Neural crest cell (in vitro differentiated cells): ENCODE measurements at places on chromosomes 6 and 20. TPM values are rescaled to one million over a fixed set of nuclear protein-coding genes. Genes with fewer than 3 reads are reported as not detected.

TP53TG5 gene
- not detected in 2 replicates for total RNA-seq

WFDC5 gene
- not detected in 2 replicates for total RNA-seq

PTK6 gene
- total RNA-seq, result not detected in 2 replicates

LCA5 gene
- total RNA-seq, result 4.6 and 4.7 TPM in 2 replicates

DNMT3B gene
- total RNA-seq, result 57.3 and 58.0 TPM in 2 replicates

FHL5 gene
- total RNA-seq, result not detected in 2 replicates

DNA sequence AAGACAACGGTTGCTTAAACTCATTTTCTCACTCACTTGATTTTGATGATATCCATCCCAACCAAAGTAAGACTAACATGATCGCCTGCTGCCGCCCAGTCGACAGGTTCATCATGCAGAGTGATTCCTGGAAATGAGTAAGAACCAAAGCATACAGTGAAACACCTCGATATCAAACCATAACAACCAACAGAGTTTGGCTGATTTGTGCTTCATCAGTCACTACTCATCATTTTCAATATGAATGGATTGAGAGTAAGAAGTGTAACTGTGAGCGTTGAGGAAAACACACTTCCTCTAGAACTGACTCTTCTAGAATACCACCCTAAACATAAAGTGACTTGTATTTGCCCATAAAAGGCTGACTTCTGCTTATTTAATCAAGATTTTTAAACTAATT is 29.2 kb upstream of the ALDH8A1 start:
- no peak overlapping the region for H3K4me3 ChIP-seq
- no peak overlapping the region for H3K27ac ChIP-seq
- H3K27me3 ChIP-seq, result no peaks in the 10 kb centered on the region
- no peak for DNase-seq

DNA sequence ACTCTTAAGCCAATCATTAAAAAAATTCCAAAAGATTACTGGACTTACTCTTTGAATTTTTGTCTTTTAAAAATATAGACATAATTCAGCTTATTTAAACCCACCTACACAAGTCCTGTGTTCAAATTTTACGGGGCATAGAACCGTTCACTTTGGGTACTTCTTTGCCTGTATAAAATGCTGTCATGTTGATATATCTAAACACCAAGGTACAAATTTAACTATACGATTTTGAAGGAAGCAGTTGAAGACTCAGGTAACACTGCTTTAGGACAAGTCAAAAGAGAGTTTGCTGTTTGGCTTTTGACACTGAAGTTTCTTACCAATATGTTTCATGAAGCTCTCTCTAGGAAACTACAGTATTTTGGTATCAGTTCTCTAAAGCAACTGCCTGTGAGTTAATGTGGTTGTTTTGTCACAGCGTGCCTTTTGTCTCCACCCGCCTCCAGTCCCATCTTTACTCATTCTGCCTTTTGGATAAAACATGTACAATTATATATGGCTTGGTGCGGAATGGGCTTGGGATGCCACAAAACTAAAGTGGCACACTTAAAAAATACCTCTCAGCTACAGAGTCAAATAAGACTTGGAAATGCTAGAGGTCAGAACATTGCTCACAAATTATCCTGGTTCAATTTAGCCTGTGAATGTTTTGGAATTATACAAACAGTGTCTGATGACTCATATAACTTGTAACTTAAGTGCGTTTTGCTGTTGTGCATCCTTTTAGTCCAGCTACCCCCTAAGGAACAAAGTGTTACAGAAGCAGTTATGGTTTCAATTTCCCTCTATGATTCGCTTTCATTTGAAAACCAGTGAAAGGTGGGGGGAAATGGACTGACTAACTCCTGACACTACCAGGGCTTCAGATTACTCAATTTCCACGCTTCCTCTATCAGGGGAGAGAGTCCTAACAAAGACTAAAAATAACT is 38.7 kb downstream of the RGS17 start:
- no peaks in the 10 kb centered on the region for H3K27me3 ChIP-seq
- no peak overlapping the region for H3K27ac ChIP-seq

DNA sequence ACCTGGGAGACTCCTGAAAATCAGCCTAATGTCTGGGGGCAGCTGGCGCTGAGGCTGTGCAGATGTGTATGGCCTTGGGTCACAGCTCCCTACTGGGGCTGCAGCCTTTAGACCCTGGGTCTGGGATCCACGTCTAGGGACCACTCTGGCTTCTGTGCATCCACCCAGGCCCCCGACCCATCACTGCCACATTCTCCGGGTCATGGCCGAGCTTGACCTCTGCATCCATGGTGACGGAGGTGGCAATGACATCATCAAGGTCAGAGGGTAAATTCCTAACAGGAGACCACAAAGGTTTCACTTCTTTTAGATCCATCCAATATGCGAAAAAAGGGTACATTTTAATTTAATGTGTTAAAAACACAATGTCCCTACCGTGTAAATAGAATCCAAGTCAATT is 14.5 kb upstream of the PCMTD2 start:
- no peak overlapping the region for H3K4me3 ChIP-seq
- DNase-seq, result no peak
- H3K27ac ChIP-seq, result peak overlapping the region; percentile 72
- no peaks in the 10 kb centered on the region for H3K27me3 ChIP-seq
- no peaks in the 10 kb centered on the region for H3K36me3 ChIP-seq

GRCh38 chr6:141758430-141758829 is 374.3 kb upstream of the GJE1 start:
- H3K4me1 ChIP-seq, result no peaks in the 10 kb centered on the region
- no peak overlapping the region for H3K4me3 ChIP-seq
- no peak overlapping the region for H3K27ac ChIP-seq
- H3K27me3 ChIP-seq, result no peaks in the 10 kb centered on the region

DNA sequence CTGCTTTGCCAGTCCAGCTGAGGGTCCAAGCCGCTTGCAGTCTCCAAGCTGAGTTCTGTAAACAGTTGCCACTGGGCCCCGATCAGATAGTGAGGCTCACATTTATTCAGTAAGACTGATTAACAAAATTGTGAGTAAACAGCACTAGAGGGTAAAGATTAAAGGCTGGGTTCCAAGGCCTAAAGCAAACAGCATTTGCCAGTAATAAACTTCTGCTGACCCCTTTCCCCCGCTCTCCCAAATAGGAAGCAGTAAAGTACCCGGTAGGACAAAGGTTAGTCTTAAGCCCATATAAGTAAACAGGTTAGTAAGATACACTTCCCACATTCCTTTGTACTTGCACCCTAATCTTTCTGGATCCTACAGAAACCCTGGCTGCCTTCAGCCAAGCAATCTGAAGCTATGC is 181.8 kb downstream of the MEI4 start:
- H3K27me3 ChIP-seq, result no peaks in the 10 kb centered on the region
- no peaks in the 10 kb centered on the region for H3K4me1 ChIP-seq
- H3K36me3 ChIP-seq, result no peaks in the 10 kb centered on the region
- H3K4me3 ChIP-seq, result no peak overlapping the region
- no peak overlapping the region for H3K27ac ChIP-seq

DNA sequence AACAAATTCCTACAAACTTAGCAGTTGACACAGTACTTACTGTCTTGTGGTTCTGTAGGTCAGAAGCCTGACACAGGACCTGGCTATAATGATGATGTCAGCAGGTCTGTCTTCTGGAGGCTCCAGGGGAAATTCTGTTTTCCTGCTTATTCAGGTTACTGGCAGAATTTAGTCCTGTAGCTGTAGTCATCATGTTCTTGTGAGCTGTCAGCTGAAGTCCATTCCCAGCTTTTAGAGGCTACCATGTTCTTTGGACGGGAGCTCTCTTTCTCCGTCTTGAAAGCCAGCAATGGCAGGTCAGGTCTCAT is 99.2 kb downstream of the HIVEP1 start:
- H3K27me3 ChIP-seq, result no peaks in the 10 kb centered on the region
- peaks cover 21% of the 10 kb centered on the region for H3K36me3 ChIP-seq
- no peak overlapping the region for H3K4me3 ChIP-seq
- H3K27ac ChIP-seq, result no peak overlapping the region
- no peak for DNase-seq

DNA sequence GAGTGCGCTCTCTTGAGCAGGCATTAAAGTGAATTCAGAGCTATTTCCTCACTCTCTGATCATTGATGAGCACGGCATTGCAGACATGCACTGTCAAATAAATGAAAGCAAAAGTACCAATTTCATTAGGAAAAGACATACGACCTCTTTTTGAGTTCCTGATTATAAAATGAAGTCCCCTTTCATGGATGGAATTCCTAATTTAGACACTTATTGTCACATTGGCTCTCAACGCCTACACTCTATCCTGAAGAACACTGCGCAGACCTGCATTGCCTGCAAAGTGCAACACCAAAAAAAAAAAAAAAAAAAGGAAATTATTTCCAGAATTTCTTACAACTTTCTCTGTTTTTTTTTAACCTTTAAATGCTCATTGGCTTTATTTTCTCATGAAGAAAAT is 1.6 kb downstream of the ADGRB3 start:
- no peak for DNase-seq
- no peaks in the 10 kb centered on the region for H3K36me3 ChIP-seq
- peak overlapping the region; percentile 98 for H3K4me3 ChIP-seq
- peaks cover 85% of the 10 kb centered on the region for H3K27me3 ChIP-seq

GRCh38 chr6:44558024-44558831 is 170.7 kb downstream of the CDC5L start:
- H3K4me3 ChIP-seq, result no peak overlapping the region
- no peak overlapping the region for H3K27ac ChIP-seq
- H3K36me3 ChIP-seq, result no peaks in the 10 kb centered on the region
- H3K27me3 ChIP-seq, result no peaks in the 10 kb centered on the region
- no peak for DNase-seq

- no peak for DNase-seq
- H3K4me1 ChIP-seq, result no peaks in the 10 kb centered on the region
- H3K27me3 ChIP-seq, result no peaks in the 10 kb centered on the region
- no peak overlapping the region for H3K4me3 ChIP-seq
- peaks cover 2% of the 10 kb centered on the region for H3K36me3 ChIP-seq
Observed at GRCh38 chr6:34973547-34974248, 84.6 kb downstream of the ANKS1A start.

DNA sequence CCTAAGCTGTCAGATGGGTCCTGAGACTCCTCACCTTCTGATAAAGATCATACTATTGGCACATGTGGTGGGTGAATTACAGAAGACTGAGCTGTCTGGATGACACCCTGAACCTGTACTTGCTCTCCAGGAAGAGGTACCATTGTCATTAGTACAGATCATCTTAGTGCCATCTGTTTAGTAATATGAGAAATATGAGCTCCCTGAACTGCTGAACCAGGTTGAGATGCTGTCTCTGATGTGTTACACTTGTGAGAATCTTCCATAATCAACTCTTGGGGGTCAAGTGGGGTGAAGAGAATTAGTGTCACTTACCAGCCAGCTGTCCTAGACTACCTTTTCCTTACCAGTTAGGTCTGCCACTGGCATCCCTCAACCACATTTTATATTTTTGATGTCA is 531.0 kb downstream of the EPHA7 start:
- H3K27ac ChIP-seq, result no peak overlapping the region
- H3K4me1 ChIP-seq, result no peaks in the 10 kb centered on the region
- no peaks in the 10 kb centered on the region for H3K27me3 ChIP-seq
- no peak overlapping the region for H3K4me3 ChIP-seq
- DNase-seq, result no peak

DNA sequence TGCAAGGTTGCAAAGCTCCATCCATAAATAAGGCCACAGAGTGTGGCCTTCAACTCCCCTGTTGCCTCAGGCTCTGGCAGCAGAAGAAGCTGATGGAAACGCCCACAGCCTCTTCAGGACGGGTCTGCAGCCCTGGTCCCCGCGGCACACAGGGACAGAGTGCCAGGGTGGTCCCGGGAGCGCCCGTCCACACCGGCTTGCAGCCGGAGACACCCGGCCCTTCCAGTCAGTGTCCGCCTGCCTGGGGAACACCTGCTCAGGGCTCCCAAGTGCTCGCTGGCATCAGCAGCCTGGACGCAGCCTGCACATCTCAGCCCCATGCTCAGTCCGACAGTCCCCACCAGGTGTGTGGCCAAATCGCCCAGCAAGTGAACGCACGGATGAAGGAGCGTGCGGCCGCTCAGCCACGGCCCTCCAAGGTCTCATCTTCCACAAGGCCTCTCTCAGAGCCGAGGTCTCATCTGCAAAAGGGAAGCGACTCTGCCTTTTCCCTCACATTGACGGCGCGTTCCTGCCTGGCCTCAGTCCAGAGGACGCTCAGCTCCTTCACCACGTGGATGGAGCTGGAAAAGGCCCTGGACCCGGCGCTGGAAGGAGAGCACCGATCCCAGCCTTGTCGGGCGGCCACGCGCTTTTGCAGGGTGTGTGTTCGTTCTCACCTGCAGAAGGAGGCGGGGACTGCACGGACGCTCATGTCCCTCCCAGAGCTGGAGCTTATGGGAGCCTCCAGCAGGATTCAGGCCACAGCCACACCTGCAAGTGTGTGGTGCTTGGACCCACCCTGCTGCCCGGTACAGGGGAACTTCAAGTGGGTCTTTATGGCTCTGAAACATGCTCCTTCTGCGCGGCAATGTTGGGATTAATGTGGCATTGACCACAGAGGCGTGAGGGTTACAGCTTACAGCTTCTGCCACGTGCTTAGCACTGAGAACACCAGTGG is 180.4 kb downstream of the DLL1 start:
- peaks cover 2% of the 10 kb centered on the region for H3K36me3 ChIP-seq
- H3K27ac ChIP-seq, result no peak overlapping the region
- H3K4me1 ChIP-seq, result no peaks in the 10 kb centered on the region
- H3K4me3 ChIP-seq, result no peak overlapping the region
- DNase-seq, result no peak
- H3K27me3 ChIP-seq, result peaks cover 23% of the 10 kb centered on the region

GRCh38 chr6:143596866-143597265 is 80.9 kb upstream of the PHACTR2 start:
- no peaks in the 10 kb centered on the region for H3K36me3 ChIP-seq
- no peaks in the 10 kb centered on the region for H3K27me3 ChIP-seq
- H3K4me1 ChIP-seq, result no peaks in the 10 kb centered on the region
- no peak overlapping the region for H3K4me3 ChIP-seq

- H3K27me3 ChIP-seq, result no peaks in the 10 kb centered on the region
- H3K27ac ChIP-seq, result no peak overlapping the region
- H3K36me3 ChIP-seq, result no peaks in the 10 kb centered on the region
Observed at GRCh38 chr20:53488775-53489272, 104.8 kb downstream of the ZNF217 start.

GRCh38 chr20:58107533-58107932 is 120.9 kb downstream of the ANKRD60 start:
- no peak overlapping the region for H3K27ac ChIP-seq
- no peaks in the 10 kb centered on the region for H3K36me3 ChIP-seq
- DNase-seq, result no peak
- H3K4me3 ChIP-seq, result no peak overlapping the region

DNA sequence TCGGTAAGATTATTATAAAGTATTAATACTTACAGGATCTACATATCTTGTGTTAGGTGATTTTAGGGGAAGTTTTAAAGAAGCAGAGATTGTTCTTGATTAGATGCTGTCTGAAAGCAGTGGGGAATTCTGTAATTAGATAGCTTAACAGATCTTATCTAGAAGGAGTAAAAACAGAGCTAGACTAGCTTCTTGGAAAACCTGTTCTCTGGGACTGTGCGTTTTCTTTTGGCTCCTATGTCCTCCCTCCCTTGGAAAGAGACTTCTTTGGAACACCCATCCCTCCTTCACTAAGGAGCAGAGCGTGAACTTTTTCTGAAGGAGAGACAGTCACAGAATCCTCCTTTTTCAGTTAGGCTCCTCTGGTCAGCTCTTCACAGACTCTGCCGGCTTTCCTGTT is 83.5 kb upstream of the ZNF184 start:
- H3K27me3 ChIP-seq, result peaks cover 83% of the 10 kb centered on the region
- peaks cover 6% of the 10 kb centered on the region for H3K36me3 ChIP-seq
- peaks cover 18% of the 10 kb centered on the region for H3K4me1 ChIP-seq

- H3K36me3 ChIP-seq, result peaks cover 4% of the 10 kb centered on the region
- DNase-seq, result no peak
- H3K4me1 ChIP-seq, result no peaks in the 10 kb centered on the region
- H3K27me3 ChIP-seq, result no peaks in the 10 kb centered on the region
Observed at GRCh38 chr6:139114746-139115145, 20.1 kb upstream of the HECA start.
